Hematopoietic multipotent progenitor cell treated with erythropoietin and hydrocortisone succinate and interleukin-3 and kit ligand, for 4 days (in vitro differentiated cells): ENCODE measurements at places on chromosomes 7 and 10.

GRCh38 chr10:11810313-11810766 is 12.8 kb upstream of the PROSER2 start:
- DNase-seq = no peak

DNA sequence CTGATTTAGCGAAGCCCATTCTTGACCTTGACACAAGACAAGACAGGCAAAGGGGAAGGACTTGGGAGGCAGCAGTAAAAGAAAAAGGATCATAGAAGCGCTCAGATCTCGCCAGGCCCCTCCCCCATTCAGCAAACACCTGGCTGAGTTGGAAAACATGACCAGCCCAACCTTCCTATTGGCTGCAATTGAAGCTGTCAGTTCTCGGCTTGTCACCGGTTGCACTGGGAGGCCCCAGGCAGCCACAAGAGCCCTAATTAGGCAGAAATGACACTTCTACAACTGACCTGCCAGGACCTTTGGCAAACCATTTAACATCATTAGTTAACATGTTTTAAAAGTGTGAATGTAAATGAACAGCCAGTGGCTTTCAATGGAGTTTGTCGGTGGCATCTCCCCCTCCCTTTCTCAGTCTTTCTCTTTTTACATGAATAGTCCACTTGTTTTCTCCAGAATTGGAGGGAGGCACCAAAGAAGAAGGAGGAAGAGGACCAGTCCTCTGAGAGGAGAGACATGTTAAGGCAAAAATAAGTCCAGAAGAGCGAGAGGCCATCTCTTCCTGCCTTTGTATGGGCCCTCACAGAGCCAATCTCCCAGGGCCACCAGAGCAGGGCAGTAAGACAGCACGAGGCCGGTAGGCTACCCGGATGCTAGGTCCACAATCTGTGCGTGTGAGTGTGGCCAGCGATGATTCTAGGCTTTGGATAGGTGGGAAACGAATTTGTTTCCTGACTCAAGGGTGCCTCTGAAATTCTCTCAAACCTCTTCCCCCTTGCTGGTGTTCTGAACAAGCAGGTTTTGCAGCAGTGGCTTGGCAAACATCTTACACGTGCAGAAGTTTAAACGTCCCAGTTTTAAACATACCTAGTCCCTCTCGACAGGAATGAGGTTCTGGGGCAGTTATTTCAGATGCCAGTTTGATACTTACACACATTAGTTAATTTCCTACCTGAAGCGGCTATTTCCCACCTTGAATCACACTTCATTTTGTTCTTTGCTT is 15.0 kb upstream of the ENO4 start:
- no peak for DNase-seq

DNA sequence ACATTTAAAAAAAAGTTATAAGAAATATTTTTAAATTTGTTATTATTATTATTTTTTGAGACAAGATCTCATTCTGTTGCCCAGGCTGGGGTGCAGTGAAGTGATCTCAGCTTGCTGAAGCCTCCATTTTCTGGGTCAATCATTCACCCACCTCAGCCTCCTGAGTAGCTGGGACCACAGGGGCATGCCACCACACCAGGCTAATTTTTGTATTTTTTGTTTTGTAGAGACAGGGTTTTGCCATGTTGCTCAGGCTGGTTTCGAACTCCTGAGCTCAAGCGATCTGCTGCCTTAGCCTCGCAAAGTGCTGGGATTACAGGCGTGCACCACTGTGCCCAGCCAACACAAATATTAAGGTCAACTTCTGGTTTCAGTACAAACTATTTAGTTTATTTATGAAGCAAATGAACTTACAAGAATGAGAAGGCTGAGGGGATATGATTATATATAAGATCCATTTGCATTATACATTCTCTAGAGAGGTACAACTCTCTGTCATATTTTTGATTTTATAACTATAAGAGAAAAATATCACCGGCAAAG is 45.9 kb upstream of the FAM133B start:
- DNase-seq = no peak

DNA sequence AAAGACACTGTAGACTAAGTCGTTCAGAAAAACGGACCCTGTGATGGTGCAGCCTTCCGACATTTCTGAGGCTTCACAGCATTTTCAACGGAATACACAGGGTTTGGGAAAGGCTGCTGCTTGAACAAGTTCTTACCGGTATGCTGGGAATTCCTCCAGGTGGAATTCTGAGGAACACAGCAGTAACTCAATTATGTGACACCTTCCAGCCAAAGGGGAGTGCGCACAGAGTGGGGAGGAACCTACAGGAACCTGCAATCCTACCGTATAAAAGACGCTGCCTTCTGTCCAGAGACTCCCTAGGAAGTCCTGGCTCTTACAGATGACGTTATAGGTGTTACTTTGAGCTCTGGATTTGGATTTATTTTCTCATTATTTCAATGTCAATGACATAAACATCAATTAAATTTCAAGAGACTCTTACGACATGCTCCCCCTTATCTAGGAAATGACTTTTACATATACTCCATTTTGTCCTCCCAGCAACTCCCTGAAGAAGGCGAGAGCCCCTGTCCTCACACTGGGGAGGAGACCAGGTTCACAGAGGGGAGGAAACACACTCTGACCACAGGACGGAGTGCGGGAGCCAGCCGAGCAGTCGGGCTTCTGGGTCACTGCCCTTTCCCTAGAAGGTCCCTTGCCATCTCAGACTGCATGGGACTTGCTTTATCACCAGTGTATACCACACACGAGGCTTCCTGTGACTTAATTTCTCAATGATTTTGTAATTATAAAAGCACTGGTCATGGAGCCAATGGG is 27.9 kb downstream of the VIPR2 start:
- no peak for DNase-seq

- peak; percentile 49 for DNase-seq
Measured at GRCh38 chr7:88132725-88133124, 87.1 kb downstream of the SRI start.

DNA sequence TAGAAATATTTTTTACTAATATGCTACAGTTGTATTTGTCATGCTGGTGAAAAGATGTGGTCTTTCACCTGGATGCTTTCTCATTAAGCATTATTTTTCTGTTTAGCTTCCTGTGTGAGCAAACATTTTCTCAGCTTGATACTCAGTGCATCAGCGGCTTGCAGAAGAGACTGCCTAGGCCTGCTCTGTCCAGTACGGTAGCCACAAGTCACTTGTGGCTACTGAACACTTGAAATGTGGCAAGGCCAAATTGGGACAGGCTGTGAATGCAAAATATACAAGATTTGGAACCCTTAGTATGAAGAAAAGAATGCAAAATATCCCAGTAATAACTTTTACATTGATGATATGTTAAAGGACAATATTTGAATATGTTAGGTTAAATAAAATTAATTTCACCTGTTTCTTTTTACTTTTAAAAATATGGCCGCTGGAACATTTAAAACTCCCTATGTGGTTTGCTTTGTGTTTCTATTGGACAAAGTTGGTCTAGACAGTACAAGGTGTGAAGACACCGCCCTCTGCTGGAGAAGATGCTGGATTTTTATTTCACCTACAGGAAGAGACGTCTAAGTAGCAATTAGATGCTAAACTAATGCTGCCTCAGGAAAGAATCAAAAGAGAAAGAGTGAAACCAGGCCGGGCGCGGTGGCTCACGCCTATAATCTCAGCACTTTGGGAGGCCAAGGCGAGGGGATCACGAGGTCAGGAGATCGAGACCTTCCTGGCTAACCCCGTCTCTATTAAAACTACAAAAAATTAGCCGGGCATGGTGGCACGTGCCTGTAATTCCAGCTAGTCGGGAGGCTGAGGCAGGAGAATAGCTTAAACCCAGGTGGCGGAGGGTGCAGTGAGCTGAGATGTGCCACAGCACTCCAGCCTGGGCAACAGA is 5.3 kb downstream of the SRGN start:
- DNase-seq = peak; percentile 94

DNA sequence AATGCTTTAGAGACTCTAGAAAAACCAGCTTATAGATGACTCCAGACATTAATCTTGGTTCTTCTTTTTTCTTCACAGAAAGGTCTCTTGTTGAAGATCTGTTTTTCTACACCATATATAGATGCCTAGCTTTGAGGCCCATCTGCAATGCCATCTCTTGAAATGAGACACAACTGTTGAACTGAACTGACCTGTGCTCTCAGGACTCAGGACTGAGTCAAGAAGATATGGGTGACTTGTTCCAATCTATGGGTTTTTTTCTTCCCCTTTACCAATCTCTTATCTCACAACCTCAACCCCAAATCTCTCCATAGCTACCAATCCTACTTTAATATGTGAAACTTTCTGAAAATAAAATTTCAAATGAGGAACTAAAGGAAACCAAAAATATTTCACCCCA is 194.7 kb downstream of the SNX13 start:
- peak; percentile 52 for DNase-seq

DNA sequence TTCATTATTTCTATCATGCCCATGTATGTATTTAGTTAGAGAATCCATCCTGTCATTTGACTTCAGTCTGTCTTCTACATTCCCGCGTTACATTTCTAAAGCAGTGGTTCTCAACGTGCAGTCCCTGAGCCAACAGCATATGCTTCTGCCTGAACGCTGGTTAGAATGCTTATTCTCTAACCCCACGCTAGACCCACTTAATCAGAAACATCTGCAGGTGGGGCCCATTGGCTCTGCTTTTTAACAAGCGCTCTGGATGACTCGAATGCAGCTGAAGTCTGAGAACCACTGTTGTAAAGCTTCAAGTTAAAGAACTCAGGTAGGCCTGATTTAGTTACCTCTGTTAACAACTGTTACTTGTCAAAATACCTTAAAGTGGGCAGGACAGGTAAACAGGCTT is 38.2 kb downstream of the NEUROD6 start:
- DNase-seq = no peak

DNA sequence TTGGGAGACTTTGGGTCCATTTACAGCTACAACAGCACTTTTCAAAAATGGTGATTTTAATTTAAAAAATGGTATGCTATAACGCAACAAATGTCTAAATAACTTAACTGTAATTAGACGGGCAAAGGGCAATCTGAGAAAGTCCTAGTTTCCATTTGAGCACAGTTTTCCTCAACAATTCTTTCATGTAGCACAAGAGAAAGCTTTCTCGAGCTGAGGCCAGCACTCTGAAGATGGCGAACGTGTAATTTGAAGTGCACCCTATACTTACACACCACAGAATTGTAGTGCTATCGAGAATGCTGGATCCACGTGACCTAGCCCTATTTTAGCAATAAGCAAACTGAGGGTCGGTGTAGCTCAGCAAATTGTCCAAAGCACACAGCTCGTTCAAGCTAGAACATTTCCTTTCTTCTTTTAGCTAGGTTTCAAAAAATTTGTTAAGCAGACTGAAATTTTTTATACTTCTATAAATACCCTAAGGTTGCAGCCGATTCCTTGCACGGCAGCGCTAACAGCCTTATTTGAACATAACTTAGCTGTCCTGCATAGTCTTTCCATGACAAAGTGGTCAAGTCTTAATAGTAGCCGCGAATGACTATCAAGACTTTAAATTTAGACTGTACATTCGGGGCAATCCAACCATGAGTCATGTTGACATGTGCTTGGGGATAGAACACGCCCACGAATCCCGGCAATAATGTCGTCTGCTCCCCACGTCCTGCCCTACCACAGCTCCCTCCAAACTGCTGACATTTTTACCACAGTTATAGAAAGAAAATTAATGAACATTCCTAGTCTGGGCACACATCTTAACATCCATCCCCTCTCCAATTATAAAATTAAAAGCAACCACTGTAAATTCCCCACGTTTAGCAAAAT is 10.0 kb downstream of the KLF6 start:
- no peak for DNase-seq

DNA sequence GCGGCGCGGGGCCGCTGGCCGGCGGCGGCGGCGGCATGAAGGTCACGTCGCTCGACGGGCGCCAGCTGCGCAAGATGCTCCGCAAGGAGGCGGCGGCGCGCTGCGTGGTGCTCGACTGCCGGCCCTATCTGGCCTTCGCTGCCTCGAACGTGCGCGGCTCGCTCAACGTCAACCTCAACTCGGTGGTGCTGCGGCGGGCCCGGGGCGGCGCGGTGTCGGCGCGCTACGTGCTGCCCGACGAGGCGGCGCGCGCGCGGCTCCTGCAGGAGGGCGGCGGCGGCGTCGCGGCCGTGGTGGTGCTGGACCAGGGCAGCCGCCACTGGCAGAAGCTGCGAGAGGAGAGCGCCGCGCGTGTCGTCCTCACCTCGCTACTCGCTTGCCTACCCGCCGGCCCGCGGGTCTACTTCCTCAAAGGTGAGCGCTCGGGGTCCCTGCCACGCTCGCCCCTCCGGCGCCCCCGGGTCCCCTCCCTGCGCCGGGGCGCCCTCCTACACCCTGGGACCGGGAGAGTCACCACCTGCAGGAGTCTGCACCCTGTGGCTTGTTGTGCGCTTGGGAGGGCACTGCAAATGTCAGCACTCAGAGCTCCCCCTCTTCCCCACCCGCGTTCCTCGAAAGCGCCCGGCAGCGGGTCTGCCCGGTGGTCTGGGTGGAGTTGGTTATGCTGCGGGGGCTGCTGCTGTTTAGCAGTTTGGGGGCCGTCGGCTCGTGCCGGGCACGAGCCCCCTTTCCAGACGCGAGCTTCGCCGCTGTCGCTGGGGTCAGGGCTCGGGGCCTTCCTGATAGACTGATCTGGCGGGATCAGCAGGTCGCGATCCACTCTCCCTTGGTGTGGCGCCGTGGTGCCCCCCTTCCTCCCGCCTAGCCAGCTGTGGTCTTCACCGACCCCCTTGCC is 627 bp downstream of the DUSP5 start:
- peak; percentile 74 for DNase-seq

DNA sequence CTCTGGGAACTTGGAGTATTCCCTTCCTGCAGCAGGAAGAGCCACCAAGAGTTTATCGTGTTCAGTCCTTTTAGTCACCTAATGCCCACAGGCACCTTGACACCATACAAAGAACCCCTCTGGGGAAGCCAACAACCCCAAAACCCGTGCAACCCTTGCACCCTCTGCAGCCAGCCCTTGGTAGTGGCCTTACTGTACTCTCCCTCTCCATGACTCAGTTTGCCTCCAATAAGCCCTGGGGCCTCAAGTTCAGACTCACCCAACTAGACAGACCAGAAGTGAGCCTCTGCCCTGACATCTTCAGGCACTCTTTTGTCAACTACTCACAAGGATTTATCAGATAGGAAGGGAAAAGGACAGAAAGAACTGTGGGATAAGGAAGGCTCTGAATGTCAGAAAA is 30.9 kb downstream of the KCNMA1 start:
- no peak for DNase-seq

GRCh38 chr7:140230861-140231770 is 54.3 kb upstream of the KDM7A start:
- DNase-seq = peak; percentile 27

GRCh38 chr10:132479024-132479602 is 58.5 kb upstream of the INPP5A start:
- no peak for DNase-seq

GRCh38 chr7:70923181-70923845 is 208.6 kb upstream of the GALNT17 start:
- peak; percentile 18 for DNase-seq

GRCh38 chr7:73429215-73429614 is 4.4 kb upstream of the FZD9 start:
- no peak for DNase-seq

- no peak for DNase-seq
Measured at GRCh38 chr10:10869592-10869991, 148.1 kb upstream of the CELF2 start.

DNA sequence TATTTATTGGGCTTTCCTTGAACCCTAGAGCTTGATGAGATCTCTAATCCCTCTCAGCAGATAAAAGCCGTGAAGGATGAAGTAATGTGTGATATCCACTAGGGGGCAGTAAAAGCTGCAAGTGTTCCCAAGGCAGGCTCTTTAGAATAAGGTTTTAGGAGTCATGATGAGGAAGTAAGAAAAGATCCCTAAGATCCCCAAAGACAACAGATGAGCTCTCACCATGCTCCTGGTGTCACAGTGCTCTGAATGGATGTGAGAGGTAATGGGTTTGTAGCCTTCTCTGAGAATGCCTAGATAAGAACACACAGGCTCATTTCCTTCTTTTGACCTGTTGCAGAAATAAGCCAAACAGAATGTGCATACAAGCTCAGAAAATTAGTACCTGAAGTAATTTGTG is 70.4 kb upstream of the ITPRID1 start:
- DNase-seq = peak; percentile 84
